ENCODE measurements at places on chromosomes 12 and 14.

- DNase-seq: no peak
These were observed 64.5 kb downstream of the CRADD start for GRCh38 chr12:93741659-93742109.

- no peak for DNase-seq
These were observed 49.4 kb upstream of the ZFP36L1 start for GRCh38 chr14:68842298-68842697.

GRCh38 chr14:91722386-91722785 is 9.5 kb downstream of the CATSPERB start:
- no peak for DNase-seq

GRCh38 chr12:2003676-2004112 is 563 bp downstream of the DCP1B start:
- no peak for DNase-seq

DNA sequence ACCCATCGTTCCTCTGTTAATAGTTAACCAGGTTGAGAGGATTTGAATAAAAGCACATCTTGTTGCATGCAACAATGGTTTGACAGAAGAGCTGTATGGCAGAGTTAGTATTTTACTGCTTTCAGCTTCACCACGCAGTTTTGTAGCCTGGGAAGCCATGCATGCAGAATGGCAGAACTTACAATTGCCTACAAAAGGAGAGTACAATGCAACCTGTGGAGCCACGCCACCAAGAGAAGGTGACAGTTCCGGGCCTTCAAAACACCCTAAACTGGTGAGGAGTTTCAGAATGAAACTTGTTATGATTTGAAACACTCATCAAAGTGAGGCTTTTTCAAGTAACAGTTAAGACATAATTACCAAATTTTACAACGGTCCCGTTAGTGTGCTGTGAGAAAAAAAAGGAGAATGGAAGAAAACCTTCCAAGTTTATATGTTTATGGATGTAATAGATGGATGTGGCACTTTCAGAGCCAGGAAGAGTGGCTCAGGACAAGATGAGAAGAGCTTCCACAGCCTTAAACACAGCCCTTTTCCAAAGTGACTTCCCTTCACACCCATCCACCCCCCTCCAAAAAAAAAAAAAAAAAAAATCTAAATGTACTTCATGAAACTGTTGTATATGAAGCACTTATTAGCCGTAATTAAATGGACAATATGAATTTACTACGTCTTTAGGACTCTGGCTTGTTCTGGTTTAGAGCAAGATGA is 158.7 kb downstream of the EGLN3 start:
- DNase-seq: no peak
